ENCODE measurements at places on chromosomes 13 and 19. TPM values are rescaled to one million over a fixed set of nuclear protein-coding genes. Genes with fewer than 3 reads are reported as not detected.

FCGBP gene
- 16.7 TPM for polyA plus RNA-seq

HIF3A gene
- polyA plus RNA-seq = 9.5 TPM

ZNF85 gene
- 3.3 TPM for polyA plus RNA-seq

SLC10A2 gene
- not detected for polyA plus RNA-seq

ZNF560 gene
- polyA plus RNA-seq = 0.16 TPM

LILRB3 gene
- polyA plus RNA-seq = 29.9 TPM

GPC6 gene
- 5.8 TPM for polyA plus RNA-seq

APOC1 gene
- 42.9 TPM for polyA plus RNA-seq

SYNE4 gene
- polyA plus RNA-seq = 0.62 TPM

ZNF507 gene
- polyA plus RNA-seq = 5.3 TPM

CADM4 gene
- polyA plus RNA-seq = 4.2 TPM

FOXA3 gene
- polyA plus RNA-seq = 32.1 TPM

IQCN gene
- 1.7 TPM for polyA plus RNA-seq

FCER2 gene
- 0.38 TPM for polyA plus RNA-seq

SELENOV gene
- polyA plus RNA-seq = not detected

ZNF320 gene
- 4.8 TPM for polyA plus RNA-seq

SMIM24 gene
- polyA plus RNA-seq = 18.6 TPM

ZNF222 gene
- 1.9 TPM for polyA plus RNA-seq

VMAC gene
- polyA plus RNA-seq = 4.7 TPM

PDE4A gene
- polyA plus RNA-seq = 6.4 TPM

NFIX gene
- 77.6 TPM for polyA plus RNA-seq

CEACAM20 gene
- not detected for polyA plus RNA-seq

ZNF177 gene
- polyA plus RNA-seq = 0.56 TPM

LILRA5 gene
- polyA plus RNA-seq = 14.3 TPM

TTYH1 gene
- polyA plus RNA-seq = 0.70 TPM

CCDC97 gene
- polyA plus RNA-seq = 15.3 TPM

LGI4 gene
- 20.6 TPM for polyA plus RNA-seq

GNG14 gene
- not detected for polyA plus RNA-seq

SIGLEC10 gene
- 3.5 TPM for polyA plus RNA-seq

VWA8 gene
- 5.1 TPM for polyA plus RNA-seq

CYP2S1 gene
- 0.67 TPM for polyA plus RNA-seq

FXYD1 gene
- 126 TPM for polyA plus RNA-seq

NECTIN2 gene
- 23.8 TPM for polyA plus RNA-seq

LILRB1 gene
- 1.5 TPM for polyA plus RNA-seq

CGB8 gene
- polyA plus RNA-seq = not detected

LILRB5 gene
- 13.5 TPM for polyA plus RNA-seq

MEIS3 gene
- 28.6 TPM for polyA plus RNA-seq

ZNF546 gene
- polyA plus RNA-seq = 1.7 TPM

PDX1 gene
- not detected for polyA plus RNA-seq

CDADC1 gene
- polyA plus RNA-seq = 10.3 TPM

TNFSF9 gene
- 0.09 TPM for polyA plus RNA-seq

ZNF730 gene
- 0.04 TPM for polyA plus RNA-seq

GPR4 gene
- polyA plus RNA-seq = 29.5 TPM

STARD13 gene
- polyA plus RNA-seq = 13.3 TPM

KLF2 gene
- polyA plus RNA-seq = 136 TPM

NANOS3 gene
- not detected for polyA plus RNA-seq

HCN2 gene
- polyA plus RNA-seq = 0.29 TPM

SUGP2 gene
- polyA plus RNA-seq = 31.7 TPM
